Bronchial smooth muscle cell (primary cell): ENCODE measurements at places on chromosomes 16 and 17. TPM values are rescaled to one million over a fixed set of nuclear protein-coding genes. Genes with fewer than 3 reads are reported as not detected.

The WNK4 gene
- total RNA-seq: 0.09 and 0.32 TPM in 2 replicates

The C16orf46 gene
- 0.16 and 0.34 TPM in 2 replicates for total RNA-seq

The PYDC1 gene
- total RNA-seq: not detected in 2 replicates

The PRDM7 gene
- not detected in 2 replicates for total RNA-seq

The ETV4 gene
- total RNA-seq: 0.17 and 0.63 TPM in 2 replicates

The QRICH2 gene
- total RNA-seq: 3.0 and 5.5 TPM in 2 replicates

The GP1BA gene
- total RNA-seq: not detected in 2 replicates

The ZFP3 gene
- total RNA-seq: 0.69 and 1.3 TPM in 2 replicates

The FMNL1 gene
- total RNA-seq: 9.9 and 14.5 TPM in 2 replicates

The HSF5 gene
- total RNA-seq: not detected in 2 replicates

The VMO1 gene
- total RNA-seq: 1.1 and 1.2 TPM in 2 replicates

The SLC52A1 gene
- 0.32 TPM in 1 of 2 replicates, not detected in the other for total RNA-seq

The SPHK1 gene
- total RNA-seq: 18.4 and 24.6 TPM in 2 replicates

The TNFRSF13B gene
- 0.09 TPM in 1 of 2 replicates, not detected in the other for total RNA-seq

The PKMYT1 gene
- total RNA-seq: 1.1 TPM in 1 of 2 replicates, not detected in the other

The SMIM5 gene
- total RNA-seq: not detected in 2 replicates

The CHD9NB gene
- total RNA-seq: 2.0 and 5.5 TPM in 2 replicates

The EIF4A3 gene
- 86.5 and 161 TPM in 2 replicates for total RNA-seq

The SPN gene
- total RNA-seq: under 0.01 TPM in 1 of 2 replicates, not detected in the other

The TM4SF5 gene
- total RNA-seq: not detected in 2 replicates

The TBC1D3I gene
- total RNA-seq: not detected in 2 replicates

The SAMD14 gene
- total RNA-seq: 1.0 and 1.6 TPM in 2 replicates

The SLFN14 gene
- total RNA-seq: not detected in 2 replicates

The CCL3 gene
- total RNA-seq: not detected in 2 replicates
